Cardiac muscle cell (in vitro differentiated cells and primary cell): ENCODE measurements at places on chromosomes 16 and 17. TPM values are rescaled to one million over a fixed set of nuclear protein-coding genes. Genes with fewer than 3 reads are reported as not detected.

The GRAP gene
- total RNA-seq: 0.46 and 1.5 TPM in 2 replicates

The HAP1 gene
- total RNA-seq: 0.98 and 1.8 TPM in 2 replicates

The C16orf89 gene
- 0.49 TPM in 1 of 2 replicates, not detected in the other for total RNA-seq

The ASPHD1 gene
- 1.8 and 3.9 TPM in 2 replicates for total RNA-seq
